Activated CD4-positive, alpha-beta T cell treated with anti-CD3 and anti-CD28 coated beads, Interleukin-2, amount 10 ng/mL, durations not matched to agents 7 days and 5 days (primary cell): ENCODE measurements at places on chromosomes 1 and 21. TPM values are rescaled to one million over a fixed set of nuclear protein-coding genes. Genes with fewer than 3 reads are reported as not detected.

The ROR1 gene
- not detected for total RNA-seq

DNA sequence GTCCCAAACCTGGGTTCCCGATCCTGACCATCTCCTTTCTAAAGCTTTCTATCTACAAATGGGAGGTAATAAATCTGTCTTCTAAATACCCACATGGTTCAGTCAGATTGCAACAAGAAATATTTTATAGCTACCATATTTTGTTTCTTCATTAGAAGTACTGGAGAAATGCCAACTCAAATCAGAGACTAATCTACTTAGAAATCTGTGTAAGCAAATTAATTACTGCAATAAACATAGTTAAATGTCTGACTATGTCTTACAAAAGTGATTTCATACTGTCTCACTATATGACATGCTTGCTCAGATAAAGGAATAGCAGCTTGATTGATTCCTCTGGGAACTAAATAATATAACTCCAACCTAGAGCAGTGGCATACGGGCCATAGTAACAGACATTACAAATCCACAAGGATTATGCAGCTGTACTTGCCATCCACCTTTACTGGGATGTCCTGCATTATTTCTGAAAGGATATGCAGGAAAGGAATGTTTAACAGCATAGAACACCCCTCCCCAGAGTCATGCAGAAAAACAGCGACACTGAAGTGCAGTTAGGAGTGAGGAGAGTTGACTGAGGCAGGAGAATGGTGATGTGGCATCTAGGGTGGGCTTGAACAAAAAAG lies 80.3 kb downstream of the PCNX2 start:
- peaks cover 8% of the 10 kb centered on the region for H3K36me3 ChIP-seq
- no peak for DNase-seq
- H3K27me3 ChIP-seq: no peaks in the 10 kb centered on the region
- H3K27ac ChIP-seq: no peak overlapping the region
- no peak overlapping the region for H3K4me3 ChIP-seq
- H3K4me1 ChIP-seq: no peaks in the 10 kb centered on the region

- no peak overlapping the region for H3K27ac ChIP-seq
- H3K4me3 ChIP-seq: no peak overlapping the region
- no peak for DNase-seq
- no peaks in the 10 kb centered on the region for H3K36me3 ChIP-seq
Measured at GRCh38 chr1:170096806-170097340, 22.4 kb upstream of the KIFAP3 start.

- H3K27me3 ChIP-seq: no peaks in the 10 kb centered on the region
- H3K4me1 ChIP-seq: no peaks in the 10 kb centered on the region
- no peak overlapping the region for H3K4me3 ChIP-seq
- DNase-seq: no peak
- H3K27ac ChIP-seq: no peak overlapping the region
Measured at GRCh38 chr1:38179483-38179882, 132.9 kb upstream of the POU3F1 start.

The HUNK gene
- total RNA-seq: 0.15 TPM

DNA sequence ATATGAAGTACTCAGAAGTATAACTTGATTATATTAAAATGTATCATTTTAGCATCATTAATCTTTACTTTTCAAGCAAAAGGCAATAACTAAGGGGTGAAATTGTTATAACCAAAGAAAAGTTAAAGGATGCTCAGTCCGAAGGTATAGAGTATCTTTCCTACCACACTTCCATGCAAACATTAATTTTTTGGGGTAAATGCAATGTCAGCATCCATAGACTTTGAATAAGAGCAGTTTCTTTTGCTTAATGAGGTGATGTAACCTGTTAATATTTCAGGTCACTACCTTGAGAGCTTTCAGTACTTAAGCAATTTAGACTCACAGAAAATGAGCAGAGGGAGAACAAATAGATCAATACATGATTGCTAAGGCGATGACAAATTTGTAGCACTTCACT lies 1093.5 kb downstream of the PLA2G4A start:
- no peaks in the 10 kb centered on the region for H3K27me3 ChIP-seq
- H3K36me3 ChIP-seq: no peaks in the 10 kb centered on the region
- no peak for DNase-seq
- no peak overlapping the region for H3K27ac ChIP-seq
- no peak overlapping the region for H3K4me3 ChIP-seq
- no peaks in the 10 kb centered on the region for H3K4me1 ChIP-seq

GRCh38 chr1:230464671-230465070 lies 38.5 kb upstream of the PGBD5 start:
- H3K27ac ChIP-seq: no peak overlapping the region
- H3K4me1 ChIP-seq: no peaks in the 10 kb centered on the region
- H3K27me3 ChIP-seq: peaks cover 16% of the 10 kb centered on the region
- no peak overlapping the region for H3K4me3 ChIP-seq

GRCh38 chr1:195768936-195769335 lies 839.3 kb downstream of the KCNT2 start:
- no peak for DNase-seq
- no peak overlapping the region for H3K4me3 ChIP-seq

DNA sequence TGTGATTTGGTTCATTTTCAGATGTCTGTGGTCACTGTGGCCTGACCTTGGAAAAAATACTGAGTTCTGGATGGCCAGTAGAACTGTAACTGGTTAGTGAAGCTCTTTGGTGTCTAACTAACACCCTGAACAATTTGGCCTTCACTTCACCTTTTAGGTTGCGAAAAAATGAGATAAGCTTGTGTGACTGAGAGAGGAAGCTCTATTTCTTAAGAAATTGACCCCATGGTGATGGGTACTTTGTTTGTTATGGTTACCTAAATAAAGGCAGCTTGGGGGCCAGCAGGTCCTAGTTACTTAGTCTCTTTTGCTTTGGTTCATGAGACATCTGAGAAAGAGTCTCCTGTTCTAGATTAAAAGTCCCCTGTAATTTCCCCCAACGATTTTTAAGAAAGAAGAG lies 181.6 kb downstream of the ZNF326 start:
- H3K27ac ChIP-seq: no peak overlapping the region
- peaks cover 7% of the 10 kb centered on the region for H3K27me3 ChIP-seq
- DNase-seq: no peak
- H3K36me3 ChIP-seq: no peaks in the 10 kb centered on the region
- no peak overlapping the region for H3K4me3 ChIP-seq

The FCRL5 gene
- total RNA-seq: not detected
